ENCODE measurements at places on chromosomes 11 and 22.

DNA sequence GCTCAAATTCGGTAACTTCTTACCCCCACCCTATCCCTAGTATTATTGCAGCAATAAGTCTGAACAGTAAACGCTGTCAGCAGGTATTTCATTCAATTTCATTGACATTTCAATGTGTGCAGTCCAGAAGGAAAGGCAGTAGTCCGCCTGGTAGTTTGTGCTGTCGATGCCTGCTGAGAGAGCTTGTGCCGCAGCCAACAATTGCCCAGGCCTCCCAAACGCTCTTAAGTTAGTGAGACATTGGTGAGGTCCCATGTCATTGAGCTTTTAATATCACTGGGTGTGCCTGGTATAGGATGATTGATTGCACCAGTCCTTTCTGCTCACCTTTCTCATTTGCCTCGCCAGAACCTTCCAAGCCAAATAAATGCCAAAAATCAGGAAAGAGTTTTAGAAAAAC, 28.1 kb downstream of the ALKBH3 start:
- no peak for DNase-seq

DNA sequence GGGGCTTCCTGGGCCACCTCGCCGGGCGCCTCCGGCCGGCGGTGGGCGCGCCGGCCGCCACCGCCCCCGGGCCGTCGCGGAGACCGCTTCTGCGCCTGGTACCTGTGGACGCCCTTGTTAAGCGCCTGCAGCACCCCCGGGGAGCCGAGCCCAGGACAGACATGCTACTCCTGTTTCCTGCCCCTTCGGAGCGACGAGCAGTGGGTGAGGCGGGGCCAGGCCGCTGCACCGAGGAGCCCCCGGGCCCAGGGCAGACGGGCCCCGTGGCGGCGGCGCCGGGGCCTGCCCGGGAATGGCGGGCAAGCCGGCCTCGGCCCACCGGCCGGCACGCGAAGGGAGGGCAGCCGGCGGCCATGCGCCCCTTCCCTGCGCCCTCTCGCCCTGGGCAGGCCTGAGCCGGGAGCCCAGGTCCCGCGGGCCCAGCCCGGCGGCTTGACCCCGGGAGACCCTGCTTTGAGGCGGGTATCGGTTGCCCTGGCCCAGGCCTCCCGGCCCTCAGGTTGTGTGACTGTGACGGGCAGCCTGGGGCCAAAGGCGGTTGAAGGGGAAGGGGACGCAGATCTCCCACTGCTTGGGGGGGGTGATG, 789 bp upstream of the KDM2A start:
- DNase-seq: no peak

DNA sequence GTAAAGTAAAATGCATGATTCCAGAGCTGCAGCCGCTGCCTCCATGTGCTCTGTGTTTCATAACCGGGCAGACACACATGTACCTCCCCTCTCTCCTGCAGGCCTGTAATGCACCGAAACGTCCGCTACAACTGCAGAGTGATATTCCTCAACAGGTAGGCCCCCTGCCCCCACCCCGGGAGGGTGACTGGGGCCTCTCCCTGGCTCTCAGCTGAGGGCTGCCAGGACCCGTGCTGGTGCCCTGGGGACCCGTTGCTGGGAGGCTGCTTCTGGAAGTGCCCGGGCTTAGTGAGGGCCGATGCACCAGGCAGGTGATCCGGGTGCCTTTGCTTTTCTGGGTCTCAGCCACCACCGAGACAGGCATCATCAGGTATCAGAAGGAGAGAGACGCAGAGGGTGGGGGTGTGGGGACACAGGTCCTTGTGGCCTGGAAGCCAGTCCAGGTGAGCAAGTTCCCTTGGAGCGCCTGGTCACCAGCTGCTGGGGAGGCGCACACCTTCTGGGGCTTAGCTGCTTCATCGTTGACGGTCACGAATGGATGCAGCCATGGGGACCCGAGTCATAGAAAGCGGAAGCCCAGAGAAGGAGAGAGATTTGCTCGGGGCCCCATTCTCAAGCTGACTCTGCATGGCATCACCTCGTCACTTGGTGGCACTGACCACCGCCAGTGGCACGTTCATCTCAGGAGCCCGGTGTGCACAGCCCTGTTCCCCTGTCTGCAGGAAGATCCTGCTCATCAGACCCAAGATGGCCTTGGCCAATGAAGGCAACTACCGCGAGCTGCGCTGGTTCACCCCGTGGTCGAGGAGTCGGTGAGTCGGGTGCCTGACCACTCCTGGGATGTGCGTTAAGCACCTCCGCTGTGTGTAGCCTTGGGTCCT, 10.6 kb downstream of the NADSYN1 start:
- DNase-seq: no peak

DNA sequence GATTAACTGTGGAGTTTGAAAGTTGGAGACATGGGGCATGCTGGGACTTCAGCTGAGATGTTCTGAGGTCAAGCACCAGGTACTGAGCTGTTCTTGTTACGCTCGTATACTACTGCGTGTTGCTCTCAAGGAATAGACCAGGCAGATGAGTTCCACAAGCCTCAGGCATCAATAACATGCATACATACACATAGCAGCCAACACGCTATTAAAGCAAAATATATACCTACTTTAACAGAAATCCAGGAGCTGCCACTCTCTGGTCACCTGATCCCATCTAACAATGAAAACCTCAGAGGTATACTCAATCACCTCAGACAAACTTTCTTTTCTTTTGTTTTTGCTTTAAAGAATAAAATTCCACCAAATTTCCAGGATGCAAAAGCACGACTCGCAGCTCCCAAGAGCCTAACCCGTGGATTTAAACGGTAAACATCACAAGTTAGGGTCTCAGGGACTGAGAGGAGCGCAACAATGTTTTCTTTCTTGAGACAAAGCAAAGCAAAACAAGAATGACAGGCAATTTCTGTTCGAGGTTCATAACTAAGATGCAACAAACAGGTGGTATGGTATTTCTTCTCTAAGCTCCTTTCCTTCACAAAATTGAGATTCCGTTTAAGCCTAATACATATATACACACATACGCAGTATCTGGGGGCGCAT, 16.5 kb downstream of the BLID start:
- DNase-seq: no peak

DNA sequence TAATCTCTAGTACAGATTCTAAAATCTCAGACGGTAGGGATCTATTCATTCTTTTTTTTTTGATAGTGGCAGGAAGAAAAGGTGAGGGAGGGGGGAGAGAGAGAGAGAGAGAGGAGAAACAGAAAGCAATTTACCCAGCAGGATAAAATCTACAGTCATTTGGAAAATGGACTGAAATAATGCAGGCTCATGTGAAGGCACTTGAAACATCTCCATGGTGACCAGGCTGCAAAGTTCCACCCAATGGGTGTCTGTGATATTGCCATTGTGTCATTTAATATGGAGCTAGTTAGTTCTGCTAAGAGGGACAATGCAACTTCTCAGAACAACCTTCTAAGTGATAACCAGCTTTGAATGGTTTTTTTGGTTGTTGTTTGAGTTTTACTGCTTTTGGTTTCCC, 165.2 kb upstream of the RAG2 start:
- DNase-seq: no peak

DNA sequence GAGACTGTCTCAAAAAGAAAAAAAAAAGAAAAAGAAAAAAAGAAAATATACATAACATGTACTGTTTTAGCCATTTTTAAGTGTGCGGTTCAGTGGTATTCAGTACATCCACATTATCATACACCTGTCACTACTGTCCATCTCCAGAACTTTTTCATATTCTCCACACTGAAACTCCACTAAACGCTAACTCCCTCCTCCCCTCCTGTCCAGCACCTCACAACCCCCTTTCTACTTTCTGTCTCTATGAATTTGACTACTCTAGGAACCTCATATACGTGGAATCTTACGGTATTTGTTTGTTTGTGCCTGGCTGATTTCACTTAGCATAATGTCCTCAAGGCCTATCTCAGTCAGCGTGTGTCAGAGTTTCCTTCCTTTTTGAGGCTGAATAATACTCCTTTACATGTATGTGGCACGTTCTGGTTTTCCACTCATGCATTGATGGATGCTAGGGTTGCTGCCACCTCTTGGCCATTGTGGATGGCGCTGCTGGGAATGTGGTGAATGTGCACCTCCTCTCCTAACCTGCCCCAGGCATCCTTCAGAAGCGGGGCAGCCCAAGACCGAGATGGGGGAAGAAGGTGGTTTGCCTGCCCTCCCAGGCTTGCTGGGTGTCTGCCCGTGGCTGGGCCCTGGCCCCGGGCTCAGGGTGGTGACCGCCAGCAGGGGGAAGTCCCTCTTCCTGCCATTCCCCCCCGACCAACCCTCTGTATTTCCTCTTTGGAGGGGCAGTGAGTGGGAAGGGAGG, 60.5 kb downstream of the BCR start:
- no peak for DNase-seq

GRCh38 chr22:43747877-43748276, 64.2 kb downstream of the EFCAB6 start:
- no peak for DNase-seq

- DNase-seq: no peak
Measured at GRCh38 chr11:16184588-16184987, 171.8 kb downstream of the SOX6 start.

- DNase-seq: no peak
Measured at GRCh38 chr11:118215262-118215661, 9.5 kb downstream of the JAML start.

- DNase-seq: no peak
Measured at GRCh38 chr11:19445771-19446170, 205.0 kb upstream of the E2F8 start.

GRCh38 chr11:69848201-69848600, 29.0 kb upstream of the FGF3 start:
- DNase-seq: no peak

DNA sequence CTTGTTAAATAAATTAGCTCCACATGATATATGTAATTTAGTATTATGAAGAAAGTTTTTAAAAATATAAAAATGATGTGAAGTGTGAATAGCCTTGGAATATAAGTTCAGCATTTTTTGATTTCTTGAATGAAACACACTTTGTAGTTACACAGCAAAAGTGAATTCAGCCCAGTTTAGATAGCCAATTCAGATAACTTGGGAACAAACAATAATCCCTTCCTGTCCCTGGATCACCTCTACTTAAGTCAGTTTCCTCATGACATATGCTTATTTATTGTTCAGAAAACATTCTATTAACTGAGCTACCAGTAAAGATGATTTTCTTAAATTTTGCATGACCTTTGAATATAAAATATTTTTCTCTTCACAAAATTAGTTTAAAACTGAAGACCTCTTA, 107.4 kb downstream of the PGR start:
- DNase-seq: no peak

GRCh38 chr11:134499990-134500389, 87.9 kb upstream of the B3GAT1 start:
- no peak for DNase-seq

DNA sequence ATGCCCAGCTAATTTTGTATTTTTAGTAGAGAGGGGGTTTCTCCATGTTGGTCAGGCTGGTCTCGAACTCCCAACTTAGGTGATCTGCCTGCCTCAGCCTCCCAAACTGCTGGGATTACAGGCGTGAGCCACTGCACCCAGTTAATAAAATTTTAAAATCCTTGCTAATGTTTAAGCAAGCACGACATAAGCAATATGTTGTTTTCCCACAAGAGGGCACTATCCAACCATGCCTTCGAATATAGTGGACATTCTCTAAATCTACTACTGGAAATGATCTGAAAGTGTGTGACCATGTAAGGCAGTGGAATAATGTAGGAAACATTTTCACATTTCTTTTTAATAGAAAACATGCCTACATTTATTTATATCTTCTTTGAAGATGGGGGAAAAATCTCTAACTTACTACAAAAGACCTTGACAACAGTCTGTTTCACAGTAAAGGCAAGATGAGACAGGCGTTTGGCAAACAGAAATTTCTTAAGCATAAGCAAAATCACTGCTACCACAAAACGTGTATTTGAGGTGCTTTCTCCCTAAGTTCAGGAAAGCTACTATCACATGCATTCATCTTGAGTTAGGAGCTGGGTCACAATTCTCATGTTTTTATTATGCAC, 38.2 kb downstream of the PITPNB start:
- no peak for DNase-seq

- no peak for DNase-seq
Measured at GRCh38 chr11:79100093-79100910, 340.5 kb downstream of the TENM4 start.

GRCh38 chr22:19810381-19811201, 44.1 kb downstream of the GNB1L start:
- DNase-seq: no peak

DNA sequence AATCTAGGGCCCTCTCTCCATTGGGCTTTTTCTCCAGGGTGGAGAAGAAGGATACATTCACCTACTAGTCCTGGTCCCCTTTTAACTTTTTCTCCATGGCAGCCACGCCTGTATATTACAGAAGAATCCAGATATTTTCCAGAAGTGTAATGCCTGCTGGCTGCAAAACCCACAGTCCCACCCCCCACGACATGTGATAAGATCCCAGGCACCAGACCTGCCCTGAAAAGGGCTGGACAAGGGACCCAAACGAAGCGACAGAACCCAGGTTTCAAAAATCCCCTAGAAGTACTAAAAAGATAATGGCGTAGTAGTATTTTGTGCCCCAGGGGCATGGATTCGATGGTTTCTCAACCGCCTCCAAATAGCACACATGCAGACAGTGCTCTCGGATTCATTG, 2.8 kb downstream of the WT1 start:
- no peak for DNase-seq

DNA sequence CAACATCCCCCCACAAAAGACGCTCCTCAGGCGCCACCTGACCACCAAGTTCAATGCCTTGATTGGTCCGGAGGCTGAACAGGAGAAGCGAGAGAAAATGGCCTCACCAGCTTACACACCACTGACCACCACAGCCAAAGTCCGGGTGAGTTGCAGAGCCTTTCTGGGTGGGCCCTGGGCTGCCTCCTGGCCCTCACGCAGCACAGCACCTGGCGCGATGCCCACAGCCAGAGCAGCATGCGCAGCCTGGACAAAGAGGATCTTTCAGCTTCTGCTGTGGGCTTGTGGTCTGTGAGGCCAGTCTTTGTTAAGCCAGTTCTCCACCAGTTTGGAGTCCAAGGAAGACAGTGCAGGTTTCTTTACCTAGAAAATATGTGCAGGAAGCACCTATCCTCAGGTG, 21.6 kb downstream of the CYB5R2 start:
- DNase-seq: no peak

GRCh38 chr11:73889019-73889418, 12.2 kb downstream of the PAAF1 start:
- no peak for DNase-seq

- DNase-seq: no peak
Measured at GRCh38 chr22:30270832-30271231, 4.2 kb upstream of the OSM start.

Data from esophagus muscularis mucosa (tissue), 4 donors.